ENCODE measurements at places on chromosomes 1 and 21.

DNA sequence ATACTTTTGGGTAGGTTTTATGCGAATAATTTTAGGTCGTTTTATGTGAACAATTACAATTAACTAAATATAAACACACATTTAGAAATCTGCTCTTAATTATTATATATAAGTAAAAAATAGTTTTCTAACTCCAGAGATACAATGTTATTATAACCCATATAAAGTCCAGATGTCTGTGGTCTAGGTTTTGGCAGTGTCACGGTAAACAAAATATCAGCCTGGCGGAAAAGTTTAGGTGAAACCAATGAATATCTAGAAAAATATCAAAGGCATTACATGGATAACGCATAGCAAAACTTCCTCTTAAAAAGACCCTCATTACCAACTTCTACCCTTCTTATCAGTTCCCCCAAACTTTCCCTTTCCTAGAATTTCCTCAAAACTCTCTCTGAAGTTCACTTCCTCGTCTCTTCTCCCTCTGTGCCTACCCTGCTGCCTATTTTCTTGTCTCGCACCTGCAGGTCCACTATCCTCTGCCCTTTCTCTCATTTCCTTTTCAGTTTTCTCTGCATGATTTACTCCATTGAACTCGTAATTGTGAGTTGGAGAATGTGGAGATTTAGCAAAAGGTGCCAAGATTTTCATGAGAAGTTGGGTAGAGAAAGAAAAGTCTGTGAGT is 21.8 kb downstream of the VTCN1 start:
- no peak for DNase-seq

- no peak for DNase-seq
Observed at GRCh38 chr1:164842870-164843269, 283.9 kb downstream of the PBX1 start.

GRCh38 chr1:80427881-80428280 is 1372.9 kb upstream of the ADGRL2 start:
- DNase-seq = no peak

GRCh38 chr21:33308586-33309490 is 15.9 kb upstream of the IFNAR1 start:
- DNase-seq = no peak

- DNase-seq = no peak
Observed at GRCh38 chr1:106290805-106291501, 765.5 kb upstream of the PRMT6 start.

DNA sequence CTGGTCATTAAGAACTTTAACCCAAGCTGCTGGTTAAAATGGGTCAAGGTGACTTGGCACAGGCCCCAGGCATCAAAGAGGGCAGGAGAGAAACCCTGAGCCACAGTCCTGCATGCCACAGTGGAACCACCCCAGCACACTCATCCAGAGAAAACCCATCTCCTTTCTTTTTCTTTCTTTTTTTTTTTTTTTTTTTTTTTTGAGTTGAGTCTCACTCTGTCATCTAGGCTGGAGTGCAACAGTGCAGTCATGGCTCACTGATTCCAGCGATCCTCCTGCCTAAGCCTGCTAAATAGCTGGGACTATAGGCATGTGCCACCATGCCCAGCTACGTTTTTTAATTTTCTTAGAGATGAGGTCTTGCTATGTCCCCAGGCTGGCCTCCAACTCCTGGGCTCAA is 109.2 kb upstream of the RAB4A start:
- no peak for DNase-seq

DNA sequence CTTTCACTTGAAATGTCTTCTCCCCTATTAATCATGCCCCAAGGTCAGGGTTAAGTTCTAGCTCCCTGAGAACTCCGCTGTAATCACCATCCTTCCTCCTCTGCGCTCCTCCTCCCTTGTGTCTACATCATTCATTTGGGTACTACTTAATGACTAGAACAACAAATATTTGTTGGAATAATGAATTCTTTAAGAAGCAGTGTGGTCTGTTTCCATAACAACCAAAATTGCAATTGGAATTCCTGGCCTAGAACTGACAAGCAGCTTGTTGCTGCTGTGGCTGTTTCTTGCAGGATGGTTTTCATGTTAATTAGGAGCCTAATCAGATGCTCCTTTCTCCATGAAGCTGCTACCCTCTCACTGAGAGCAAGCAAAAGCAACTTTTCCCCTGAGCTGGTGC is 192.5 kb downstream of the ZZZ3 start:
- no peak for DNase-seq

GRCh38 chr1:180632326-180633056 is 669 bp downstream of the XPR1 start:
- DNase-seq = peak; percentile 62

GRCh38 chr21:41488080-41488479 is 19.9 kb downstream of the TMPRSS2 start:
- DNase-seq = no peak

DNA sequence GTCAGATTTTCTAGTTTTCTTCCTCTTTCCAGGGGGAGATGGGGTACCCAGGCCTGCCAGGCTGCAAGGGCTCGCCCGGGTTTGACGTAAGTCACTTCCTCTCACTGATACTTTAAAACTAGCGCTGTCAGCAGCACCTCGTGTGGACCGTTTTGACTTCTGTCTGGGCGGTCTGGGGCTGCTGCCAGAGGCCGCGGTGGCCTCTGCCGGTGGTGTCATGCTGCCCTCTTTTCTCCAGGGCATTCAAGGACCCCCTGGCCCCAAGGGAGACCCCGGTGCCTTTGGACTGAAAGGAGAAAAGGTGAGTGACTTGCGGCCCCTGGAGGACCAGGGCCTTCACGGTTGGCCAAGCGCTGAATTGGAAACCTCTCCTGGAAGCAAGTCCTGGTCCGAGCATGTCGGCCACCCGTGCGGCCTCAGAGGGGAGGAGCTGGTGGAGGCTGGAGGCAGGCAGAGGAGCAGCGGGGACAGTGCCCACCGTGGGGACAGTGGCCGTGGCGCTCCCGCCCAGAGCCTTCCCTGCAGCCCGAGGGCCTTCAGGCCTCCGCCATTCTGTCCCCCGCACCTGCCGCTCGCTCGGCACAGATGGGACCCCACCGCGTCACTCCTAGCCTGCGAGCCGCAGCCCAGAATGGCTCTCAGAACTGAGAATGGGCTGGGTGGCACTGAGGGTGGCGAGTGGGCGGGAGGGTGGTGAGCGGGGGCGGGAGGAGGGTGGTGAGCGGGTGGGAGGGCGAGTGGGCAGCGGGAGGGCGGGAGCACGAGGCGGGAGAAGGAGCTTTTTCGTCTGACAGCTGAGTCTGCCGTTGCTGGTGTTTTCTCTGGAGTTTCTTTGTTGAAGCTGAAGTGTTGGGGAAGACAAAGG is 9.4 kb downstream of the COL6A1 start:
- DNase-seq = no peak

DNA sequence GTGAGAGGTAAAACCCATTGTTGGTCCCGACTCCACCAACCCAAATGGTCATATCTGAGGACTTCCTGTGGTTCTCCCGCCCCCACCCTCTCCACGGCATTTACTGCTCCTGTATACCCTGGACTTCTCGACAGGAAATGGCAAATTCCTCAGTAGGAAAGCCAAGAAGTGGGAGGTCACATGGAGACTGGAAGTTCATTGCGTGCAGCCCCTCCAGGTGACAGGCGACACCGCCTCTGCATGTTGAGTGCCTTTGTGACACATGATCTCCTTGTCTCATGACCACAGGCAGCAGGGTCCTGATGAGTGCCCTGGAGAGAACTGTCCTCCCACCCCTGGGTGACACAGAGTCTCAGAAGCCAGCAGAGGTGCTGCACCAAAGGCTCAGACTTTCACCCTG is 24.2 kb downstream of the ERG start:
- DNase-seq = no peak

Measured in HEK293T (cell line).